ENCODE measurements at places on chromosomes 7 and 10.

DNA sequence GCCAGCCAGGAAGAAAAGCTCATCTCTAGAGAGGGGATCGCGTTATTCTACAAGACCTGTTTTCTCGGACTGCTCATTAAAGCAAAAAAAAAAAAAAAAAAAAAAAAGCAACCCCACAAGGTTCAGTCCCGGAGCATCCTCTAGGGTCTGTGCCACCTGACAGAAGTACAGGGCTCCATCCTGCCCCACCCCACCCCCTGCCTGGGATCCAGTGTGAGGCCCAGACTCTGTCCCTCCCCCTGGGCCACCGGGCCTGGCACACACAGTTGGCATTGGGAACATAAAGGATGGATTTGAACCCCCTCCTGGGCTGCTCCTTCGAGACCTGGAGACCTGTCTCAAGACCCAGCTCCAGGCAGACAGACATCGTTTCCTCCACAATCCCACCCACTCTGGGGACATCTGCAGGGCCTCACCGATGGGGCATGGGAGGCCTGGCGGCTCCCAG, 688 bp downstream of the ORAI2 start:
- DNase-seq, result peak; percentile 52

GRCh38 chr7:6504996-6505395, 46.3 kb downstream of the GRID2IP start:
- no peak for DNase-seq

DNA sequence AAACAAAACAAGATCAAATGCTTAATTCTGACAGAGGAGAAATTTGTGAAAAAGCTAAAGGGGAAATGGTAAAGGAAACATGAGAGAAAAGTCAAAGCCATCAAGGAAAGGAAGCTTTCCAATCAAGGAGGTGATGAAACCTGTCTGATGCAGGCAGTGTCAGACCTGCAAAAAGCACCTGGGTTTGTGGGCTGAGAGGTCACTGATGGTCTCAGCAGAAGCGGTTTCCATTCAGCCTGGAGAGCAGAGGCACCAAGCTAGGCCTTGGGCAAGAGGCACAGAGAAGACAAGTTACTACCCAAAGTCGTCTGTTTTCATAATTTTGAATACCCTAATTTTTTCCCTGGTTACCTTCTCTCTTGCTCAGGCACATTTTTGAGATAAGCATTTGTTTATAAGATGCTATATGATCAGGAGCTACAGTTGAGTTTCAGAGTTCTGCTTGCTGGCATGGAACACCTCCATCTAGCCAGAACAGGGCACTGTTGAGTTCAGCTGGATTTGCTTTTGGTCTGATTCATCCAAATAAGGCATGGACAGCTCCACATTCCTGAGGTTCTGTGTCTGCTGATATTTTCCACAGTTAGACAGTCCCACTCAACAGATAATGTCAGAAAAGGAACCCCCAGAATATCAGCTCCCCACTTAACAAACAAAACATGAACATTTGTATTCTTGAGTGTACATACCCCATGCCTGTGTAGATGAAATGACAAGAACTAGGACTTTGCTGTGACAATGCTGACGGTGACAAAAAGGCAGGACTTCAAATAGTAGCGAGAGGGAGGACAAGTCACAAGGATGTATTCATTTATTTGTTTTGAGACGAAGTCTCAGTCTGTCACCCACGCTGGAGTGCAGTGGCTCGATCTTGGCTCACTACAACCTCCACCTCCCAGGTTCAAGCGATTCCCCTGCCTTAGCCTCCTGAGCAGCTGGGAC, 4.9 kb upstream of the PPIA start:
- DNase-seq, result no peak

GRCh38 chr10:5079306-5079830, 14.8 kb upstream of the AKR1C3 start:
- DNase-seq, result no peak

DNA sequence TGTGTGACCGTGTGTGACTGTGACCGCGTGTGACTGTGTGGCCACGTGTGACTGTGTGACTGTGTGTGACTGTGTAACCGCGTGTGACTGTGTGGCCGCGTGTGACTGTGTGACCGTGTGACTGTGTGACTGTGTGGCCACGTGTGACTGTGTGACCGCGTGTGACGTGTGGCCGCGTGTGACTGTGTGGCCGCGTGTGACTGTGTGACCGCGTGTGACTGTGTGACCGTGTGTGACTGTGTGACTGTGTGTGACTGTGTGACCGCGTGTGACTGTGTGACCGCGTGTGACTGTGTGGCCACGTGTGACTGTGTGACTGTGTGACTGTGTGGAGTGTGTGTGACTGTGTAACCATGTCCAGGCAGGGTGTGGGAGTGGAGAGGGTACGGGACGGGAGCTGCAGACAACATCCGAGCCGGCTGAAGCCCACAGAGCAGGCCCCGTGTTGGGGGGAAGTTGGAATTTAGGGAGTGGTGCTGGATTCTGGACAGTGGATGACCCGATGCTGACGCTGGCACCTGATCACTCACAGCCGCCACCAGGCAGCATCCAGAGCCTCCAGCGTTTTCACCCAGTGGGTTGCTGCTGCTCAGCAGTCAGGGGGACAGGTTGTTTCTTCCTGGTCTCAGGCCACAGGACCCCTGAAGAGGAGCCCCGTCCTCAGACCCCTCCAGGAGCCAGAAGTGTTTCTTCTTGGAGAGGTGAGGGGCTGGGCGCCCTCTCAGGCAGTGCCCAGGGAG, 503.5 kb downstream of the DNAJB6 start:
- no peak for DNase-seq

GRCh38 chr7:157412021-157412443, 75.2 kb downstream of the DNAJB6 start:
- no peak for DNase-seq

DNA sequence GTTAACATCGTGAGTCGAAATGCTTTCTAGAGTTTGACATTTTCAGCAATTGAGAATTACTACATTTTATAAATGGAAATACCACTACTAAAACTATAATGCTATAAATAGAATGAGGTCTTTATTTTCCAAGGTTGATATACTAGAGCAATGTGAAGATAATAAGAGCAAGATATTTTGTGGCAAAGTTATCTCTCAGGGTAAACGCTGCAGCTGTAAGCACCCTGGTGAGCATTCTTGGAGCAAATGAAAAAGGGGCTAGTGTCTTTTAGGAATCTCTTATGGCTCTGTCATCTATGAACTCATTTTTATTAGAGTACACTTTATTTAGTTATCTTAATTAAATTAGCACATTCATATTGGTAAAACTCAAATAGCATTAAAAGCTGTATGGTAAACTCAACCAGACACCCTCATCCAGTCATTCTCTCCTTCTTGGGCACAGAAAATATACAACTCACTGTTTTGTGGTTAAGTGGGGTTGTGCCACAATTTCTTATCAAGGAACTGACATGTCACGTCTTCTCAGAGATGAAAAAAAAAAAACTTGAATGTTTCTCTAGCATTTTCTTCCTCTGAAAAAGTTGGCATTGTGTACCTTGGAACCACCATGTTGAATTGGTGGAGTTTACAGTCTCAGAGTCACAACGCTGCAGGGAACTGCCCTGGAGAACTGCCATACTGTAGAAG, 289.5 kb upstream of the PFKP start:
- no peak for DNase-seq

- no peak for DNase-seq
Measured at GRCh38 chr10:128173386-128173785, 47.2 kb upstream of the MKI67 start.

GRCh38 chr10:110398419-110399105, 93.8 kb upstream of the SMNDC1 start:
- no peak for DNase-seq

DNA sequence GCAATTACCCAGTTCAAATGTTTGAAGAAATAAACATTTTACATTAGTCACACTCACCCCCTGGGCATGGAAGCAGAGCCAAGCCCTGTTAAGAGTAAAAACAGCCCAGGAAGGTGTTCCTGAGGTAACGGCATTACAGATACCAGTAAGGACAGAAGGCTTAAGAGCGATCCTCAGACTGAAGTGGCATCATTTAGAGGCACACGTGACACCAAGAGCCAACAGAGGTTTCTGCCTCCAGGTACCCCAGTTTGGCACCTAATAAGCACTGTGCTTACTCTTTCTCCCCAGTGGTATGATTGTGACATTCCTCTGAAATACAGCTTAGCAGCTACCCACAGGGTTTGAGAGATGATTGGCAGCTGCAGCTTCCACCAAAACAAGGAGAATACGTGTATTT, 17.2 kb downstream of the MMS19 start:
- no peak for DNase-seq

DNA sequence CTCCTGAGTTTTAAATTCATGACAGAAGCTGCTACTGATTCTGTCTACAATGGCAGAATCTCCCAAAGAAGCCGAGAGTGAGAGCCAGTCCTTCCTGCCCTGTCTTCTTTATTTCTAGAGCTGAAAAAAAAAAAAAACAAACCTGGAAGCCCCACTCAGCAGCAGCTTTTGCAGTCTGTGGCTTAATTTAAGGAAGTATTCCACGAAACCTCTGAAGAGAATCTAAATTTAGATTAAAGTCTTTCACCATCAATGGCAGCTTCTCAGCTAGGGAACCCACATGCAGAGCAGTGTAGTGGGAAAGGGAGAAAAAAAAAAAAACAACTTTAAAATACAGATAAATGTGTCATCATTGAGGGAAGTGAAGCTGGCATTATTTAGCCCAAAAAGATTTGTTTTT, 23.4 kb downstream of the SMURF1 start:
- DNase-seq, result no peak

GRCh38 chr7:3176112-3177000, 124.7 kb upstream of the SDK1 start:
- DNase-seq, result no peak

GRCh38 chr10:96814264-96814663, 17.8 kb upstream of the LCOR start:
- no peak for DNase-seq

DNA sequence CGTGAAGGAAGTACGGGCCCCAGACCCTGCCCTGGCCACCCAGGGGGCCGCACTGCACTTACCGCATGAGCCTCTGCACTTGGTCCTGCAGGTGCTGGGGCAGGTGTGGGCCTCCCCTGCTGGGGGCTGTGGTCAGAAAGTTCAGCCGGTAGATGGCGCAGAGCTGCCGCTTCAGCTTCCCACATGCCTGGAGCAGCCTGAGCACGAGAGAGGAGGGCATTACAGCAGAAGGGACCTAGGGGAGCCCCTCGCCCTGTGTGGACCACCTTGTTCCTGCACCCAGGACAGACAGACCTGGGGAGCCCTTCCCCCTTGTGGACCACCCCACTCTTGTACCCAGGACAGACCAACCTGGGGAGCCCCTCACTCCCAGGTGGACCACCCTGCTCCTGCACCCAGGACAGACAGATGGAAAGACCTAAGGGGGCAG, 8.7 kb upstream of the PYROXD2 start:
- no peak for DNase-seq

DNA sequence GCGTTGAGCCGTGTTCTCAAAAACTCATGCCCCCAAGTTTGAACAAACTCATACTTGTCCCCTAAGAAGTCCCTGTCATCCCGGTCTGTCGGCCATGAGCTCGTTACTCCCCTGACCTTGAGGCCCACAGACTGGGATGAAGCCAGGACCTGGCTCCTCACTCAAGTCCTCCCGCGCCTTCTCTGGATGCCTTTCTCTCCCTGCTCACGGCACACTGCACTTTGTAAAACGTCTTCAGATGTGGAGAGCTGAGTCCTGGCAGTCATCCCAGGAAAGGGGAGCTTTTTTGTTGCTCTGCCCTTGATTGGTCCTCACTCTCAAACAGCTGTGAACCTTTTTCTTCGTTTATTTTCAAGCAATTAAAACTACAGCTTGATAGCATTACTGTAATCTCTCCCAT, 110.8 kb downstream of the JAZF1 start:
- no peak for DNase-seq

GRCh38 chr10:130656582-130657133, 520.5 kb downstream of the GLRX3 start:
- no peak for DNase-seq

- no peak for DNase-seq
Measured at GRCh38 chr7:27129729-27130539, 623 bp downstream of the HOXA4 start.

- DNase-seq, result no peak
Measured at GRCh38 chr7:137834552-137834951, 12.2 kb downstream of the DGKI start.

GRCh38 chr7:80736371-80737125, 98.1 kb downstream of the CD36 start:
- no peak for DNase-seq

GRCh38 chr7:120583899-120584586, 273.9 kb downstream of the TSPAN12 start:
- DNase-seq, result no peak

DNA sequence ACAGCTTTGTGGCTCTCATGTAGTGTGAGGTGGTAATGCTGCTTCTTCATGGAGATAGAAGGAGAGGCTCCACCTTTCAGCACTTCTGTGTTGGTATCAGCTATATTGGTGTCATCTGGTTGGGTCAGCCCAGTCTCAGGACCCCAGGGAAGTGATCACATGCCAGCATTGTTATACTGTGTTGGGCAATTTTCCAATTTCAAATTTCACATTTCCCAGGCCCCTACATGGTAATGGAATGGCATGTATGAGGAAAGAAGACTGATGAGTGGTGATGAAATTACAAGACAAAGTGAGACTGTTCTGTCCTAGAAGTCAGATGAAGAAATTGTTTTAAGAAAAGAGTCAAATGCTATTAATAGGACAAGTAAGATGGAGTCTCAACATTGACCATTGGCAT, 3.7 kb upstream of the AKR1C3 start:
- no peak for DNase-seq

DNA sequence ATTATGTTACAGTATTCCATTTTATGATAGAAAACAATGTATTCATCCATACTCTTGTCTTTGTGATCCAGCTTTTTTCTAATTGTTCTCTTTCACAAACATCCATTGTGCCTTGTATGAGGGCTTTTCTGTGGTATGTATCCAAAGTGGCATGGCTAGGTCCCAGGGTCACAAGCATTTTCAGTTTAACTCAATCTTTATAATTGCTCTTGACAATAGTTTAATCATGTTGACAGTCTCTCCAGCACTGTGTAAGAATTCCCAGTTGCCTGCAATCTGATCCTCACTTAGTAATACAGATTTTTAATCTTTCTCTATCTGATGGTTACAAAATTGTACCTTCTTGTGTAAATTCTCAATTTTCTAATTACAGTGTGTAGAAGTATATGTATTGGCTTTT, 533.4 kb downstream of the NEBL start:
- no peak for DNase-seq

DNA sequence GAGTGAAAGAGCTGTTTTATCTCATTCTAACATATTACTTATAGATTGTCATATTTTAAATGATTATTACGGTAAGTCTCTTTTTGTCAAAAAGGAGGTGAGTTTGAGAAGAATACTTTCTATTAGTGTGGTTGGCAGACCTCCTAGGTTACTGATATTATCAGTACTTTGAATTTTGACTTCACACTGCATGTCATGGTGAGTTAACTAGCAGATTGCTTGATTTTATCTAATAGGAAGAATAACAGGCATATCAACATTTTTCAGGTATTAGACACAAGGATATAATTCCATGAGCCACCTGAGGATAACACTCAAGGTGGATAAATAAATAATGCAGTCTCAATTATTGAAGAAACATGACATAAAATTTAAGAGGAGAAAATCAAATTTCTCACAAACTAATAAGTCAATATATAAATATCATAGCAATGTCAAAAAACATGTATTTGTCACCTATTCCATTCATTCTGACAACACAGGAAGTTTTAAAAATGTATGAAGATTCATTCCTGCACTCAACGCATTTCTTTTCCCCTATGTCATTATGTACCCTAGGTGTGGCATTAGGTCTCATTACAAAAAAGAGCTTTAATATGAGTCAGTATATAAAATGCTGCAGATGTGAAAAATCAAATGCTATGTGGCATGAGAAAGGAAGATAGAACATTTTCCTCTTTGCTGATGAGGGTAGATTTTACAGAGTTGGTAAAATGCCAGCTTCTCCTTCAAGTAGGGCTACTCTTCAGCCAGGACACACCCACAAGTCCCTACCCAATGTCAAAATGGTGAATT, 1621.6 kb downstream of the REEP3 start:
- no peak for DNase-seq
